Stimulated activated CD8-positive, alpha-beta memory T cell treated with anti-CD3 and anti-CD28 coated beads, Interleukin-7, amount 100 ng/mL, for 4 hours (primary cell): ENCODE measurements at places on chromosomes 5 and 9.

DNA sequence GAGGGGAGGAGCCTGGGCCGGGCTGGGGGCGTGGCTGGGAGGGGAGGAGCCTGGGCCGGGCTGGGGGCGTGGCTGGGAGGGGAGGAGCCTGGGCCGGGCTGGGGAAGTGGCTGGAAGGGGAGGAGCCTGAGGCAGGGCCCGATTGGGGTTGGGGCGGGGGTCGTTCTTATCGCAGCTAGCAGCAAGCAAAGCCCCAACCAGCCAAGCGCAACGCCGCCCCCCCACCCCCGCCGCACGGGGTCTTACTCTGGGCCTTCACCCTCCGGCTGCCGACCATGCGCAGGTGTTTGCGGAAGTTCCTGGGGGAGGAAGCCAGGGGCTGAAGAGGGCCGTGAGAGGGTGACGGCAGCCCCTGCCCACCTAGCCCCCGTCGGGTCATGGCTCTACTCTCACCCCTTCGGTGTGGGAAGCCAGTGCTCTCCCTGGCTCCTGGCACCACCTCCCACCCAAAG lies 5.0 kb downstream of the NSMF start:
- no peak for DNase-seq

- DNase-seq, result no peak
Observed at GRCh38 chr9:101861472-101861871, 123.0 kb upstream of the GRIN3A start.

DNA sequence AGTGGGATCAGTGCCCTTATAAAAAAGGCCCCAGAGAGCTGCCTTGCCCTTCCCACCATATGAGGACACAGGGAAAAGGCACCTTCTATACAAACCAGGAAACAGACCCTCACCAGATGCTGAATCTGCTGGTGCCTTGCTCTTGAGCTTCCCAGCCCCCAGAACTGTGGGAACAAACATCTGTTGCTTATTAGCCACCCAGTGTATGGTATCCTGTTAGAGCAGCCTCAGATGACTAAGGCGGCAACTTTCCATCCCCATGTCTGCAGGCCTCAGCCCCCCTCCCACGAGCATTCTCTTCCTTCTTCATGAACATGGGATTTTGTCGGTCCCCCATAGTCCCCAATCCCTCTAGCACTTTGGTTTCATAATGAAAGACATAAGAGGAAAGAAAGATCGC lies 202.5 kb upstream of the GAS1 start:
- no peak for DNase-seq

DNA sequence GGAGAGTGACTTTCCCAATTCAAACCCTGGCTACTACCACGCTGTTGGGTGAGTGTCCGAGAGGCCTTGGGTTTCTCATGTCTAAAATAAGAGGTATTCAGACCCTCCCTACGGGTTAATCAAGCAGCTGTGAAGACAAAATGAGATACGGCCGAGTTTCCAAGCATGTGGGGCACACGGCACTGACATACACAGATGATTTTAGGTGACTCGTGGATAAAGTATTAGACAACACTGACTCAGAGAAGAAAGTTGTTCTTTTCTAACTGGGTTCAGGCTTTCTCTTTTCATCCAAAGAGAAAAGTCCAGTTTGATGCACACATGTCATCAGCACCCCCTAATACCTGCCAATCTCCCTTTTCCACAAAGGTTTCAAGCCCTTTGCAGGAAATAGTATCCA lies 15.6 kb downstream of the FOXI1 start:
- DNase-seq, result no peak

GRCh38 chr9:112380825-112381221 lies 915 bp downstream of the HSDL2 start:
- DNase-seq, result no peak

DNA sequence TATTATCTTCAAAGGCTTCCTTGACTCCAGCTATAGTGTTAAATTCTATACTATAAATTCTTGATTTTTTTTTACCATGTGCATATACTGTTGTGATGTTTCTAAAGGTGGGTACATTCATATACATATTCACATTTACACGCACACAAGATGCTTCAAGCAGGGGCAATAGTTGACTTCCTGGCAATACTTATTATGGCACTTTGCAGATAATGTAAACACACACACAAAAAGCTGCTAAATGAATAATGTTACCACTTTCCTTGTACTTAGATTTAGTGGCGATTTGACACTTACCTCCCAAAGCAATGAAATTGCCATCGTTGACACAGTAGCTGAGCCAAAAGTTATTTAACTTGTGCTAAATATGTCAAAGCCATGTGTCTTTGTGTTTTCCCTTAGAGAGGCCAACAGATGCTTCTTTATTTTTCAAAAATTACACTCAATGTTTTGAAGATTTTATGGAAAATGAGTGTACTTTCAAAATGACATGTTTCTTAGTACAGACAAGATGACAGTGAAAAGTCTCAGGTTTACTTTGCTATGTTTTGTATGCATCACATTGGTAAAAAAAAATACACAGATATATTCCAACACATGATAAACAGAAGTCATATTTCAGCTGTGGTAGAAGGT lies 12.2 kb upstream of the ERAP2 start:
- DNase-seq, result no peak

GRCh38 chr5:176157656-176158055 lies 80.6 kb upstream of the SIMC1 start:
- no peak for DNase-seq

DNA sequence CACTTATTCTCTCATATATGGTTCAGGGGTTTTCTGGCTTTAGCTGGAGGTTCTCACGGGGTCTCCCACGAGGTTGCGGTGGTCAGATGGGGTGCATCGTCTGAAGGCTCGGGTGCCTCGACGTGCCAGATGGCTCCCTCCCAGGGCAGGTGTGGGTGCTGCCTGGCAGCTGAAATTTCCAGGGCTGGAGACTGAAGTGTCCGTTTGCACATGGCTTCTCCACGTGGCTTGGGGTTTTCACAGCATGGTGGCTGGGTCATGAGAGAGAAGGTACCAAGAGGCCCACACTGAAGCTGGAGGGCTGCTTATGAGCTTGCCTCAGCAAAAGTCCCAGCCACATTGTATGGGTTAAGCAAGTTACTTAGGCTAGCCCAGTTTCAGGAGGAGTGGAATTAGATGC lies 218.6 kb downstream of the AGTPBP1 start:
- no peak for DNase-seq

DNA sequence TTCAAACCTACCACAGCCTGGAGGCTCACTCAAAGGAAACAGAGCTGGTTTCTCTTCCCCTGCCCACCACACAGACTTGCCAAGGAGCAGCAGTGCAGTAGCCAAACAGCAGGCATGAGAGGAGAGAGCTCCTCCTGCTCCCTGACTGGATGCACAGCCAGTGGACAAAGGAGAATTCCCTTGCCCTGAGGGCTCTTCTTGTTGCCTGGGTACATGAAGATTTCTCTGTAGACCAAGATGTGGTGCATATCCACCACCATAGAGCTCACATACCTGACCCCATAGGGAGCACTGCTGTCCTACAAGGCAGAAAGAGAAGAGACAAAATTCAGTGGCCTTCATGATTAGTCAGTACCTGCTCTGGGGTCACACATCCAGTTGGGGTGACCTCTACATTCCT lies 56.3 kb upstream of the SPATA31E1 start:
- no peak for DNase-seq

GRCh38 chr9:125949703-125950460 lies 202.7 kb downstream of the PBX3 start:
- DNase-seq, result no peak

DNA sequence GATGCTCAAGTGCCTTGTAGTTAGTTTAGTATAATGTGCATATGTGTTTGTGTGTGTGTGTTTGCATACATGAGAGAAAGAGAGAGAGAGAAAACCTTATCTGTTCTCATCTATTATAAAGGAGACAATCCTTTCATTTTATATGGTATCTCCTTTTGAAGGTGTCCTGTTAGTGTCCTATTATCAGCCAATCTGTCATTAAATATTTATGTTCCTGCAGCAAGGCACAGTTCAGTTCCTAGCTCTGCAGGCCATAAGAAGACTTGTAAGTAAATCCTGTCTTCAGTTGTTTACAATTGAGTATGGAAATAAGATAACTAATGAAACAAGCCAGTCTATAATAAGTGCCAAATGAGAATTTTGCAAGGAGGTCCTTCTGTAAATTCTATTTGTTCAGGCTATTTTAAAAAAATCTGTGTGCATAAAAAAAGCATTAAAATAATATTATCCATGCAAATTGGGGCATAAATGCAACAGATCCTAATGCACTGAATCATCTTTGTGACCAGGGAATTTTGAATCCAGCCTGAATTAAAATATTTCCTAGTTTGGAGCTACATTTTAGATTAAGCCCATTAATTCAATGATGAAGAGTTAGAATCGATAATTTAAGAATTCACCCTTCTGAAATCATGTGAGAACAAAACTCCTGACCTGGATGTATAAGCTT lies 18.1 kb downstream of the MAP1B start:
- DNase-seq, result no peak

DNA sequence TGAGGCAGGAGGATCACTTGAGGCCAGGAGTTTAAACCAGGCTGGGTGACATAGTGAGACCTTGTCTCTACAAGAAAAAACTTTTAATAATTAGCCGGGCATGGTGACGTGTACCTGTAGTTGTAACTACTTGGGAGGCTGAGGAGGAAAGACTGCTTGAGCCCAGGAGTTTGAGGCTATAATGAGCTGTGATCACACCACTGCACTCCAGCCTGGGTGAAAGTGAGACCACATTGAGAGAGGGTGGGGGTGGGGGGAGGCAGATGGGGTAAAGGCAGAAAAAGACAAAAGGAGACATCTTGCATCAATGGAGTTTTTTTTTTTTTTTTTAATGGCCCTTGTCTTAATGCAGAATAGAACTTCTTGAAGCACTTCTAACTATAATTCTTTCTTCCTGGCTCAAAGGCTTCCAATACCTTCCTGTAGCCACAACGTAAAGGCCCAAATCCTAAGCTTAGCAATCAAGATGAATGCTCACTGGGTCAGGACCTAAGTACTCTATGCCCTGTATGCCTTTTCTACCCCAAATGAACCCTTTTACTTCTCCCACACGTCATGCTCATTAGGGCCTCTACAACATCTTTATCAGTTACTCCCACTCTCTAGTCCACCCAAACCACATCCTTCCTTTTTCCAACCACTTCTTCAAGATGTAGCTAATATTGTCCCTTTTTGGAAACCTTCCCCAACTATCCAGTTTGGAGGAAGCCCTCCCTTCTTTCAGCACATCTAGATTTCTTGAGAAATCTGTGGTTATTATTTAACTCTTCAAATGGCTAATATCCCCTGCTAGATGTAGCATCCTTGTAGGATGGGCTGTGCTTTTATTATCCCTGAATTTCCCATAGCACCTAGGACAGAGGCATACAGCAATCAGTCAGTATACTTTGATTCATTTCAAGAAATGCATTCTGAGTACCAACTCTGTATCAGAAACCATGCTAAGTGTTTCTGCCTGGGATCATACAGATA lies 40.8 kb downstream of the CSF2 start:
- no peak for DNase-seq

- no peak for DNase-seq
Observed at GRCh38 chr5:159746707-159747106, 169.6 kb upstream of the ADRA1B start.

- no peak for DNase-seq
Observed at GRCh38 chr9:71790296-71790695, 22.0 kb upstream of the CEMIP2 start.

- no peak for DNase-seq
Observed at GRCh38 chr9:22009506-22009867, 382 bp upstream of the CDKN2B start.

- DNase-seq, result no peak
Observed at GRCh38 chr5:148177207-148177606, 8.9 kb downstream of the SPINK14 start.

GRCh38 chr5:35853631-35854030 lies 3.1 kb upstream of the IL7R start:
- peak; percentile 41 for DNase-seq

GRCh38 chr5:158268286-158268685 lies 409.3 kb upstream of the CLINT1 start:
- DNase-seq, result no peak

- no peak for DNase-seq
Observed at GRCh38 chr5:172606156-172606785, 34.8 kb upstream of the NEURL1B start.

- DNase-seq, result no peak
Observed at GRCh38 chr5:129173771-129174170, 79.2 kb downstream of the ISOC1 start.

DNA sequence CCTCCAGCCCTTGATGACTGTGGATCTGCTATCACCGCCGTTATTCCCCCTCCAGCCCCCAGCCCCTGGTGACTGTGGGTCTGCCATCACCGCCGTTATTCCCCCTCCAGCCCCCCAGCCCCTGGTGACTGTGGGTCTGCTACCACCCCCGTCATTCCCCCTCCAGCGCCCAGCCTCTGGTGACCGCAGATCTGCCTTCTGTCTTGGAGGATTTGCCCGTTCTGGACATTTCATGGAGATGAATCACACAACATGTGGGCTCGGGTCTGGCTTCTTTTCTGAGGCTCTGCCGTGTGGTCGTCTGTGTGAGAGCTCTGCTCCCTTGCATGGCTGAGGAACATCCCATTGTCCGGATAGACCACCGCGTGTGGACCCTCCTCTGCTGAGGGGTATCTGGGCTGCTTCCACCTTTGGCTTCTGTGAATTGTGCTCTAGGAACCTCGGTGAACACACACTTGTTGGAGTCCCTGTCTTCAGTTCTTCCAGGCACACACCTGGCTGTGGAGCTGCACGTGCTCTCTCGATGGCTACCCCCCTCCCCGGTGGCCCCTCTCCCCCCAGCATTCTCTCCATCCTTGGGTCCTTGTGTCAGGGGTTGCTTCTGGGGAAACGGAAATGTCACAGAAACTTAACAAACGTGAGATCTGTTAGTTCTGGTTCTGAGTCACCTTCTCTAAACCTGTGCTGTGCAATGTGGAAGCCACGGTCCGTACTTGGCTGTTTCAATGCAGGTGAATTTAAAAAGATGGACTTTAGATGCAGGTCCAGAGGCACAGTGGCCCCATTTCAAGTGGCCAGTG lies 105.3 kb upstream of the COL5A1 start:
- no peak for DNase-seq

DNA sequence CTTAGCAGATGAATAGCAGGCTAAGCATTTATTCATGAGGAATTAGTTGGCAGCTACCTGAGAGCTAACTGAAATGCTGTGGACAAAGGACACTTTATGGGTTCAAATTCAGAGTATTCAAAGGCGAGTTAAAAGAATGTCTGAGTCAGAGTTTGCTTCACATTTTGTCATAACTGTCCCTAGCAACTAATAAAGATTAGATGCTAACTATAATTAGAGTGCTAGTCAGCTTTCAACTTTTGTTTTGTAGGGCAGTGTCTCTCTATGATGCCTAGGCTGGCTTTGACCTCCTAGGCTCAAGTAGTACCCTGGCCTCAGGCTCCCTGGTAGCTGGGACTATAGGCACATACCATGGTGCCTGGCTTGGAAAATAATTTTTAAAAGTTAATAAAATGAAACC lies 4.6 kb downstream of the SMC5 start:
- DNase-seq, result no peak

- no peak for DNase-seq
Observed at GRCh38 chr5:149759563-149759962, 29.5 kb downstream of the PPARGC1B start.
